ENCODE measurements at places on chromosomes 5 and 9. TPM values are rescaled to one million over a fixed set of nuclear protein-coding genes. Genes with fewer than 3 reads are reported as not detected.
A peak's percentile ranks its signal among the peaks of the same experiment; 100 is the strongest.

- DNase-seq: peak; percentile 55
These were observed 66.9 kb downstream of the ZCCHC7 start for GRCh38 chr9:37187292-37187691.

DNA sequence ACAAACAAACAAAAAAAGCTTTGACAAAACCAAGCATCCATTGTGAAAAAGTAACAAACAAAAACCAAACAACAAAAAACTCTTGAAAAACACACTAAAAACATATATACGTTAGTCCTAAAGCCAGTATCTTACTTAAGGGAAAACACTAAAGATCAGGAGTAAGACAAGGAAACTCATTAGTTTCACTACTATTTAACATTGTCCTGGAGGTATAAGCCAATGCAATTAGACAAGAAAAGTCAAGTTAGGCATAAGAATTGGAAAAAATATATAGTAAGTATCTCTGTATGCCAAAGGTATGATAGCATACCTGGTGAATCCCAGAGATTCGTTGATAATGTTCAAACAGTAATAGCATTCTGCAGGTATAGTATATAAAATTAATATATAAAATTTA, 21.8 kb upstream of the UBTD2 start:
- no peak for DNase-seq

DNA sequence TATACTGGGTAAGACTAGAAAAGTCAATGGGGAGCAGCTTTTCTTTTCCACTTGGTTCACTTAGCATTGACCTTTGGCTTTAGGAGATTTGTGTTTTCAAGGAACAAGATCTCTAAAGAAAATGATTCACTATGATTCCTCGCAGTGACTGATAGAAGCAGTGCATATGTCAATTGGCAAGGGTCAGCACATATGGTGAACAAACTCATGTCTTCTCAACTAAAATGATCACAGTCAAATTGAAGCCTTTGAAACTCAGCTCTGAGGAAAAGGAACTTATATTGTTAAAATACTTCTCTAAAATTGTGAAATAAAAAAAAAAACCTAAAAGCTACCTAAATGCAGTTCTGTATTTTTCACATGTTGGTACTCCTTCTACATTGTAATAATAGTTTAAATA, 43.2 kb upstream of the IL7R start:
- DNase-seq: no peak

DNA sequence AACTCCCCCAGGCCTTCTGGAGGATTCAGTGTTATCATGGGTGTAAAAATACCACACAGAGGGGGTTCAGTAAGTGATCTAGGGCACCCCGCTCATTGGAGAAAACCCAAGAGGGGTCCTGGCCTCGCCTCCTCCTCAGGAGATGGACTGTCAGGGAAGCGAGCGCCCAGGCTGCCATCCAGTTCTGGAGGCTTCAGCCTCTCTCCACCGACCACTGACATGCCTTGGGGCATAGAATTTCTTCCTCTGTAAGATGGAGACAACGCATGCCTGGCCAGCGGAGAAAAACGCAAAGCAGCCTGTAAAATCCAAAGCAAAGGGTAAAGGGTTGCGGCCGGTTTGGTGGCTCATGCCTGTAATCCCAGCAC, 165.4 kb downstream of the COL23A1 start:
- DNase-seq: peak; percentile 23

- peak; percentile 56 for DNase-seq
These were observed 17.5 kb downstream of the TMEM161B start for GRCh38 chr5:88251048-88251711.

DNA sequence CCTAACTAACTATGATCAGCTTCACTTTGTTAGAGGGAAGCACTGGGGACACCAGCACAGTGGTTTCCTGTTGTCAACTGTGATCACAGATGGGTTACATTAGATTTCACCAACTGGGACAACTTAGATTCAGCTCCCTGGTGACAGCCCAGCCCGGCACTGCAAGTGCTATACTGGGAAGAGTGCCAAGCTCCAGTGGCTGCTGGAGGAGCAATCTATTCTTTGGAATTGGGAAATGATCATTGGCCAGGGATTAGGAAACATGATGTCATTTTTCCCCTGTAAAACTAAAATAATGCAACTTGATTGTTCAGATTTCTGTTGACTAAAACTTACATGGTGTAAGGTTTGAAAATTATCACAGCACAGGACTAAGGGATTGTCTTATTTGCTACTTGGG, 33.2 kb downstream of the PTGR1 start:
- DNase-seq: no peak

DNA sequence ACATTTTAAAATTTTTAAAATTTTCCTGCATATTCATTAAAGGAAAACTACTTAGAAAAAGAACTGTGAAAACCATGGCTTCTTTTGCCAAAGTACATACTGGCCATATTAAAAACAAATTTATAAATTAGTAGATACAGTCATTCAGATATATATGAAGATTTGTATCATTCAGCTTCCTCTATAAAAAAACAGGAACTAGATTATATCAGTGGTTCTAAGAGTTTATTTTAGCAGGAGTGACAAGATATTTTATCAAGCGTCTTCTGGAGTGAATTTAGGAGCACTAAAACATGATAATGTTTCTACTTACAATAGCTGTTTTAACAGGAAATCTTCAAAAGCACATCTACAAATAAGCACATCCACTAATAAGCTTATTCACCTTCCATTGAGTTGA, 171.4 kb downstream of the RAPGEF6 start:
- DNase-seq: no peak

- no peak for DNase-seq
These were observed 47.3 kb downstream of the MED27 start for GRCh38 chr9:132032238-132032950.

GRCh38 chr5:35359859-35360258, 129.6 kb upstream of the PRLR start:
- DNase-seq: no peak

DNA sequence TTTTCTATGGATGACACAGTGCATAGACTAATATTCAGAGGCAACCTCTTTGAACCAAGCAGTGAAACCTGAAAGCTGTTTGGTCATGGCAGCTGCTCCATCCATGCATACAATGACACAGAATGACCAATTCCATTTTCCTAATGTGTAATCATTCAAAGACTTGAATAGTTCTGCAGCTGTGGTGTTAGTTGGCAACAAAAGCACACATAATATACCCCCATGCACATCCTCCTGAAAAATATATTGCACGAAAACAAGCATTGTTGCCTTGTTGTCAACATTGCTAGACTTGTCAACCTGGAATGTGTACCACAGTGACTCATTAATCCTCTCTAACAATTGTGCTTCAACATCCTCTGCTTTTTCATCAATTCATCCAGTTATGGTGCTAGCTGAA, 71.0 kb upstream of the SEMA6A start:
- no peak for DNase-seq

DNA sequence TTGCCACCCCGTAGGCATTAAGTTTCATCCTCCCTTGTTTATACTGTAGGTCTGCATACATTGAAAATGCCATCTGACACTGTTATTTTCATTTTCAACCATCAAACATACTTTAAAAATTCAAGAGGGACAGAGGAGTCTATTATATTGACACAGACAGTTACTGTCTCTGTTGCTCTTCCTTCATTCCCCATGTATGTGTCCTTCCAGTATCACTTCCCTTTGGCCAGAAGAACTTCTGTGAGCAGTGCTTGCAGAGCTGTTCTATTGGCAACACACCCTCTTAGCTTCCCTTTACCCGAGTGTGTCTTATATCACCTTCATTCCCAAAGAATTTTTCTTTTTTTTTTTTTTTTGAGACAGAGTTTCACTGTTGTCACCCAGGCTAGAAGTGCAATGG, 42.8 kb downstream of the RASGEF1C start:
- no peak for DNase-seq

The ROPN1L gene
- total RNA-seq: 1.1 TPM

The SLC12A2 gene
- total RNA-seq: 16.3 TPM

The SPATA9 gene
- not detected for total RNA-seq

The ZNF79 gene
- 14.2 TPM for total RNA-seq

The SEMA6A gene
- total RNA-seq: not detected

The RLN1 gene
- 1.0 TPM for total RNA-seq

The PCDHGB5 gene
- total RNA-seq: not detected

The MTRR gene
- 62.4 TPM for total RNA-seq

The LCNL1 gene
- not detected for total RNA-seq

The TENT4A gene
- total RNA-seq: 37.4 TPM
